RKO (cell line): ENCODE measurements at places on chromosomes 4 and X.

DNA sequence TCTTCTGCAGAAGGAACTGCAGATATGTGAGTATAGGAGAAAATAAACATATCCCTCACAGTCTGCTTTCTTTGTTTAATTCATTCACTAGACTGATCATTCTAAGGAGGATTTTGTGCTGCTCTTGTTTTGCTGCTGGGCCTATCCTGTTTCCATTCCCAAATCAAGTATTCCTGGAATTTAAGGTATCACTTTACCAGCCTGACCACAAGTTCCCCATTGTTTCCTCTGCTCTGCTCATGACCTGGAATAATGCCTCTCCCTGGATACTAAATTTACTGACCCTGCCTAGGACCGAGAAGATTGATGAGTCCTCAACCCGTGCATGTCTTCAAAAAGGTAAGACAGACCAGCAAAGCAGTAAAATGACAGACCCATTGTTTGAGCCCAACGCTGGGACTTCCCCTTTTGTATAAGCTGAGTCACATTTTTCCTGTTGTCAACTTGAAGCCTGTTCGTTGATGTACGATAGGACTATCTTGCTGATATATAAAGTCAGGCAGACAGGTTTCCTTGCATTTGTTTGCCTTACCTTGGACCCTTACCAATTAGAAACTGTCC is 85.5 kb upstream of the TET2 start:
- DNase-seq = no peak

DNA sequence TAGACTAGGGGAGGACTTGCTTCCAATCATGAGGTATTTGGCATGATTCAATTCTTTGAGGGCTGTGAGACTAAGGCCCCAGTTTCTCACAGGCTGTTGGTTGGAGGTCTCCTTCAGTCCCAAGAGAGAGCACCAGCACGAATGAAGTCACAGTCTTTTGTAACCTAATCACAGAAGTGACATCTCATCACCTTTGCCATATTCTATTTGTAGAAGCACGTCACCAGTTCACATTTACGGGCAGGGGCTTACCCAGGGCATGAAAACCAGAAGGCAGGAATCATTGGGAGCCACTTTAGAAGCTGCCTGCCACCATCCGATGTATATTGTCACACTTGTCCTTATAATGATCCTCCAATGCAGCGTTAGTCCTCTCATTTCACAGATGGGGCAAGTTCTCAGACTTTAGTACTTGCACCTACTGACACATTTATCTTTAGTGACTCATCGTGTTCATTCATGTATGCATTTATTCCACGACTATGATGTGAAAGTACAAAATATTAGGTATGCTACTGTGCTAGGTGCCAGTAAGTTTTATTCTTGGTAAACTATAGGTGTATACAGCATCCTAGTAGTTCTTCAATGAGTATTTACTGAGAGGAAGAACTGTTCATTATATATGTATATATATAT is 163.8 kb upstream of the PGRMC2 start:
- DNase-seq = no peak

DNA sequence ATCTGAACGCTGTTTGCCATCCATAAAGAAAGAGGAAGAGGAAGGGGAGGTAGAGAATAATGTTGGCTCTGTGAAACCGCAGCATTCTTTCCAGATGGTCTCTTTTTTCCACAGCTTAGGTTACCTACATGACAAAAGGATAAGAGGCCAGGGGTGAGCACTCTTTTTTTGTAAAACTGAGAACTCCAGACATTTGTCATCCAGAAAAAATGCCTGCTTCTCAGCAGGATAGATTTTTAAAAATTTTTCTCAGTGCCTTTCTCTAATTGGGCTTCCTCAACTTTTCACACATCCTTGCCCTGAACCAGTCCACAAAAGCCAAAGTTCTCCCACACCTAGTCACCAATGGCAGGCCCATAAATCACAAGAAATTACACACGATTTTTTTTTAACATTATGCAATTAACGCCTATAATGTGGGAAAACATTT is 158.1 kb upstream of the TENM3 start:
- no peak for DNase-seq

DNA sequence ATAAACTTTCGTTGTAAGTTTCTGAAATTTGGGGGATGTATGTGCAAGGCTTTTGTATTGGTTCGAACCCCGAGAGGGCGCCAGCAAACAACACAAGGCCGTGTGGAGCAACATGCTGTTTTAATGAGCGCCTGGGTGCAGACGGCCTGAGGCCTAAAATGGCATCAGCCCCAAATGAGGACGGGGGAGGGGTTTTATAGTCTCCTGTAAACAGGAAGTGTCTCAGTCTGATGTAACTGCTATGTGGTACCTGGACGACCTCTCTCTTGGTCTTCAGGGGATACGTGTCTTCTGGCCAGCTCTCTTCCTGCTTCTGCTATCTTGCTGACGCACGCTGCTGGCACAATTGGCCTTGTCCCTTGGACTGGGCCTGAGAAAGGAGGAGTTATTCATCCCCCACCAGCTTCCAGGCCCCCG is 1348.0 kb downstream of the ADGRL3 start:
- no peak for DNase-seq

- no peak for DNase-seq
Measured at GRCh38 chr4:83104991-83105390, 9.5 kb downstream of the PLAC8 start.

- DNase-seq = no peak
Measured at GRCh38 chr4:21046141-21046540, 345.9 kb downstream of the PACRGL start.

DNA sequence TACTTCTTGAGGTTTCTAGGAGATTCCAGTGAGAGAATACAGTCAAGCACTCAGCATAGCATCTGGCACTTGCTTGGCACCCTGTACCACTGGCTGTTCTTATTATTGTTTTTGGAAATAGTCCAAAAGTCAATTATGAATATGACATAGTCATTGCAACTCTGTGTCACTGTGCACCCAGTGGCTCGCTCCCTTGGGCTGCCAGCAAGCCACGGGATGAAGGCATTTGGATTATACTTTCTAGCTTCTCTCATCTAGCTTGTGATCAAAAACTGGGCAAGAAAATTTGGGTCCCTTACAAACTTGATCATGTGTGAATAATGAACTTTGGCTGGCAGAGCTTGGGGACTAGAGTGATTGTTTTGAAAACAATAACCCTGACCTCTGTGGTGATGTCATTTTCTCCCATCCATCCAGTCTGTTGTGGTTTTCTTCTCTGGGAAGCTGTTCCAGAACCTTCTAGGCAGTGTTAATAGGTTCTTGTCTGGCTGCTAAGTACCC is 32.7 kb upstream of the LIMCH1 start:
- DNase-seq = no peak

DNA sequence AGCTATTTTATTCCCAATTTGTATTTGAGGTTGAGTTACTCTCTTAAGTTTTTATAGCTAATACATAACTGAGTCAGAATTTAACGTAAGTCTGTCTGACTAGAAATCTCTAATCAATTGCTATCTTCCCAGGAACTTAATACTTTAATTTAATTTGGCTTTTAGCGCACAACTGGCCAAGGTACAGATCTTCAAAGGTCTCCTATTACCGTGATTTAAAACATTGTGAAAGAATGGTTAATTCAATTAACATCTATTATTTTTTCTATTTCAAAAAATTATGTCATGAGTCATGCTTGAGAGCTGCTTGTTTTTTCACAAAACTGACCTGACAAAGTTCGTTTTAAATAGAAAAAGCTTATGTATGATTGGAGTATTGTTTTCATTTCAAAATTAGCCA is 22.0 kb upstream of the PLA2G12A start:
- no peak for DNase-seq

- no peak for DNase-seq
Measured at GRCh38 chrX:147680251-147680650, 231.5 kb upstream of the FMR1 start.

DNA sequence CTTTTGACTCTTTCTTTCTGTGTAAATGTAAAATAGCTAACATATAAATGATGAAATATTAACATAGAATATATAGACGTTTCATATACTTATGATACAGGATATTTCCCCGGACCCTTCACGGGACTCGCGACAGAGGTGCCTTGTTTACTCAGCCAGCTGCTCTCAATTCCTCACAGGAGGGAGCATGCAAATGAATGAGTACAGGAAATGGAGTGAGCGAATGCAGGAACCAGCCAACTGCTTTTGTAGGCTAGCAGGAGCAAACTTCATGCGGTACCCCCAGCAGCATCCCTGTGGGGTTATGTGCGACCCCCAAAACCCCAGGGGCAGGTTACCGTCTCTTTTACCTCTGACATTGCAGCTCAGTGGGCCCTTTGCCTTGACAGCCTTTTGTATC is 110.3 kb upstream of the PDHA2 start:
- no peak for DNase-seq

DNA sequence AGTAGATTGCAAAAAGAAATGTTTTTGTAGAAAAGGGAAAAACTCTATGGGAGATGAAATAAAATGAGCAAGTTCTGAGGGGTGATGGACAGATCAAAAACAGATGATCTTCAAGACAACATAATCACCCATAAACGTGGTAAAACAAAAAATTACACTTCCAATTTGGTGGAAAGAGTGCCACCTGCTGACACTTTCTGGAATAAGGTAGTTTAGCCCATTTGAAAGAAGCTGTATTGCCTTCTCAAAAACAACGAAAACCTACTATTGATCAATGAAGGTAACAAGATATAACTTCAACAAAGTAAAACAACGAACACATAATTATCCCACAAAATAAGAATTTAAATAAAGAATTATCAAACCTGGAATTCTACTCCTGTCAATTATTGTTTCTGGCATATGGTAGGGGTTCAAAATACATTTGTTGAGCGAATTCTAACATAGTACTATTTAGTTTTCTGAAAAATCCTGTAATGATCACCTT is 2.5 kb downstream of the COQ2 start:
- peak; percentile 74 for DNase-seq

DNA sequence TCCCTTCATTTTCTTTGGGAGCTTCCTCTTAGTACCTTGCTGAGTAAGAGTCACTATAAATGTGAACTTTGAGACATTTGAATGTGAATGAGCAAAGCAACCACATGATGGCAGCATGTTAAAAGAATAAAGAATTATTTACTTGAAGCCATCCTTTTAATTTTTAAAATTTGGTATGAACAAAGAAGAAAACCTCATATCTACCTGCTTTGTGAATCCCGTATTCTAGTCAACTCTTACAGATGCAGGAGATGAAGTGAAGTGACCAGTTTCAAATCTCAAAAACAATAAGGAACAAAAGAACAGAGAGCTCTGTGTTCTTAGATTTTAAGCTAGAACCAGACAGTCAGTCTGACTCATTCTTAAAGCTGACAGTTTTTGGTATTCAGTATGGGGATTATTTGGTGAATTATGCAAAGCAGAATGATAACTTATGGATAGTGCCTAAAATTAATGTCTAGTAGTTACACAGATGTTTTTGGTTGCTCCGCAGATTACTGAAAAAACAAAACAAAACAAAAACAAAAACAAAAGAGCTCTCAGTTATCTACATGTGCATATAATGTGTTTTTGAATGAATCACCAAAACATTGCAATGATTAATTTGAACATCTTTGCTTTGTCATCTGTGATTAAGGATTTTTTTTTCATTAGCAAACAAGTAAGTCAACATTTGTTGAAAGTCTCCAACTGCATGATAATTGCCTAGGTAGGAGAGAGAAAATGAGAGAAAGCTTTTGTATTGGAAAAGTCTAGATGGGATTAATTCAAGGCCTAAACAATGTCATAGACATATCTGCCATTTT is 48.2 kb upstream of the H2AZ1 start:
- peak; percentile 66 for DNase-seq

- no peak for DNase-seq
Measured at GRCh38 chrX:37594755-37595382, 23.4 kb downstream of the LANCL3 start.

DNA sequence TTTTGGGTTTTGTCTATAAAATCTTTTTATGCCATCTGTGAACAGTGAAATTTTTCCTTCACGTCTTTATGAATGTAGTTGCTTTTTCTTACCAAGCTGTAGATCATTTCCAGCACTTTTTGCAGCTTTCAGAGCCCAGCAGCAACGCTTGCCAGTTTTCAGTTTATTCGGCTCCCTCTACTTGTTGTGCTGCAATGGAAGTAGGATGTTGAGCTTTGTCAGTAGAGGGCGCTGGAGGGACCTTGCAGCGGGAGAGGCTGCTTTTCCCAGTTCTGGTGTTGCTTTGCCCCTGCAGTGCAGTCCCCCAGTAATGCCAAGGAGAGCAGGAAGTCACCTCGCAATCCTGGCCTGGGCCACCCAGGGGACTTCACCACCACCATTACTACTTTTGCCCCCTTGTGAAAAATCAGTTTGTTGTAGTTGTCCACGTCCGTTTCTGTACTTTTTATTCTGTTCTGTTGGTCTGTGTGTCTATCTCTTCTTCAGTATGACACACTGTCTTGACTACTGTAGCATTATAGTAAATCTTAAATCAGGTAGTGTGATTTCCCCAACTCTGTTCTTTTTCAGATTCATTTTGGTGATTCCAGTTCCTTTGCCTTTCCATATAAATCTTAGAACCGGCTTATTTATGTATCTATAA is 21.8 kb downstream of the CMC4 start:
- peak; percentile 30 for DNase-seq

- no peak for DNase-seq
Measured at GRCh38 chr4:47017081-47017480, 14.3 kb upstream of the GABRB1 start.

DNA sequence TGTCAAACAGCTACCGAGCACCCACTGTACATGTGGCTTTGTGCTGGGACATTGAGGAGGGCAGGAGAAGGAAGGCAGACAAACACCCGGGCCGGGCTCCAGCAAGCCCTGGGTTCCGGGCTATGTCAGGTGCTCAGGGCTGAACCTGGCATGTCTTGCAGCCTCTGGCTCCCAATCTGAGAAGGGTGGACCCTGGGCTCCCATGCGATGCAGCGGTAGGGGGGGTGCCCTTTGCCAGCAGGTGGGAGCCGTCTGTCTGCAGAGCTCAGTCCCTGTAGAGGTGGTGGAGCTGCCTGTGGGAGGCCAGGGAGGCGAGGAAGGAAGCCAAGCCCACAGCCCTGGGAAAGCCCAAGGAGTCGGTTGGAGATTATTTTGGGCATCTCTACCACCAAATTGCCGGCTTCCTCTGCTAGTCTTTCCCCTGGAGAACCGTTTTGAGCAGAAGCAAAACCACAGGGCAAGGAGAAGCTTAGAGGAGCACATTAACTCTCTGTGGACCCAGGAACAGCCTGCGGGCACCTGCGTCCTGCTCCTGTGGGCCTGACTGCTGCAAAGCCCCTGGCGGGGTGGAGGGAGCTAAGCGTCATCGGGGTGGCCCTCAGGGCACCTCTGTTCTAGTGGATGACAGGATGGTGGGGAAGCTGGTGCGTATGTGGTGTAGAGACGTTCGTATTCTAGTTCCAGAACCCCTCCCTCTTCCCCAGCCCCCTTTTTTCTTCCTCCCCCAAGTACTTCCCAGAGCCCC is 10.3 kb downstream of the CPZ start:
- no peak for DNase-seq
